ENCODE measurements at places on chromosomes 6 and 20.

GRCh38 chr6:166176106-166176505, 8.5 kb upstream of the TBXT start:
- DNase-seq, result no peak

DNA sequence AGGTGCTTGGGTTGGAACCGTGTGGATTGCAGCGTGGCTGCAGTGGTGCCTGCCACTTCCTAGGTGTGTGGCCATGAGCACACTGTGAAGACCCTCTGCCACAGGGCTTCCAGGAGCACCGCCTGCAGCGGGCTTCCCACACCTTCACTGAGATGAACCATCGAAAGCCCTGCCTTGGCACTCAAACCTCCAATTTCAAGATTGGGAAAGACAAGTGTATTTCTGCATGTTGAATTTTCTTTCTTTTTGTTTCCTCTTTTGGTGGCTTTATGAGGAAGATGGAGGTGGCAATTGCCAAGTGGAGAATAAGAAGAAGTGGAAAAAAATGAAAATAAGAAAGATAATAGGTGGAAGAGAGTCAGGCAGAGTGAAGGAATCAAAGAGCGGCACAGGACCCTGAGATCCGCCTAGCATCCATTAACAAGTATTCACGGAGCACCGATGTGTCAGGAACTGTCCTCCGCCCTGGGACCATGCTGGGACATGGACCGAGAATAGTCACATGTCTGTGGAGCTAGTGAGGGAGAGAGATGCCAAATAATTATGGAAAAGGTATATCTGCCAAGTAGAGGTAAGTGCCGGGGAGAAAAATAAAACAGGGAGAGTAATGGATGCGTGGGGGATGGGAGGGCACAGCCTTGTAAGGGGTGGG, 159.9 kb downstream of the BCAS1 start:
- DNase-seq, result no peak

DNA sequence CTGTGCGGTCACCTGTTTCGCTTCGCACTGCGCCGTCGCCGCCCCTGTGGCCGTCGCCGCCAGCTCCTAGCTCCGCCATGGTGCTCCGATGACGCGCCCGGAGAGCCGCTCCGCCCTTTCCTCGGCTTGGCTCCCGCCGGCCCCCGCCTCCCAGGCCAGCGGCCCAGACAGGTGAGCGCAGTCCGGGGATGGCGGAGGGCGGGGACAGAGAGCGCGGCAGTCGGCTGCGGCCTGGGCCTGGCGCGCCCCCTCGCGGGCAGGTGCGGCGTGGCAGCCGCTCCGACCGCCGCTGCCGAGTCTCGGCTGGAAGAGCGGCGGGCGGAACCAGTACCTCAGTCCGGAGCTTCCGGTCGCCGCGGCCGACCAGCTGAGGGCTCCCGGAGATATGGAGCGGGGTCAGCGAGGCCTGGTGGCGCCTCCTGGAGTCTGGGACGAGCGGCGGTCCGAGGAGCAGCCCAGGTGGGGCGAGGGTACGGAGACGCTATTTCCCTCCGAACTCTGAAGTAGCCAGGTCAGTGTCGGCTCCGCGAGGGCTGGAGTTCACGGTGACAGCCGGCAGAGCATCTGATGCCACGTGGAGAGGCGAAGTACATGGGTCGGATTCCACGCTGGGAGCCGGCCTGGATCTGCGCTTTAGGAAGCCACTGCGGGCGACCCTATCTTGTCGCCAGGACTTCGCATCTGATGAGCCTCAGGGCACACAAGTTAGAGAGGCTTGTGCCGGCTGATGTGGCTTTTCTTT, at the start of gene MAP7:
TSS of gene MAP7 (minus strand) at position 93 of the 742 bp plus-strand sequence. CDS start at position 79, 14 bp downstream.
- peak; percentile 82 for DNase-seq

DNA sequence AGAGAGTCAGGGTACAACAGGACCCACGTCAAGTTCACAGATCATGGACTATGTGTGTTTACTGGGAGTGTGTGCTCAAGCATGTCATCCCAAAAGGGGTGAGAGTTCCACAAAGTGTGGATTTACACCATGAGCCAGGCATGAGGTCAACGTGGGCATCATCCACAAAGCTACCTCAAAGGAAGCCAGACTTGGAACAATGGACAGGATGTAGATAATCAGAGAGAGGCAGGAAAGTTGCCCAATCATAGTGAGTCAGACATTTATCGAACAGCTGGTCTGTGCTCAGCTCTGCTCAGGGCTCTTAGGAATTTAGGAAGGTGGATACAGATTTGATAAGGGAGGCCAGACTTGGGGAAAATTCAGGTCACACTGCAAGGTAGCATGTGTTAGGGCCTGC, 317.2 kb upstream of the CDYL start:
- DNase-seq, result no peak

DNA sequence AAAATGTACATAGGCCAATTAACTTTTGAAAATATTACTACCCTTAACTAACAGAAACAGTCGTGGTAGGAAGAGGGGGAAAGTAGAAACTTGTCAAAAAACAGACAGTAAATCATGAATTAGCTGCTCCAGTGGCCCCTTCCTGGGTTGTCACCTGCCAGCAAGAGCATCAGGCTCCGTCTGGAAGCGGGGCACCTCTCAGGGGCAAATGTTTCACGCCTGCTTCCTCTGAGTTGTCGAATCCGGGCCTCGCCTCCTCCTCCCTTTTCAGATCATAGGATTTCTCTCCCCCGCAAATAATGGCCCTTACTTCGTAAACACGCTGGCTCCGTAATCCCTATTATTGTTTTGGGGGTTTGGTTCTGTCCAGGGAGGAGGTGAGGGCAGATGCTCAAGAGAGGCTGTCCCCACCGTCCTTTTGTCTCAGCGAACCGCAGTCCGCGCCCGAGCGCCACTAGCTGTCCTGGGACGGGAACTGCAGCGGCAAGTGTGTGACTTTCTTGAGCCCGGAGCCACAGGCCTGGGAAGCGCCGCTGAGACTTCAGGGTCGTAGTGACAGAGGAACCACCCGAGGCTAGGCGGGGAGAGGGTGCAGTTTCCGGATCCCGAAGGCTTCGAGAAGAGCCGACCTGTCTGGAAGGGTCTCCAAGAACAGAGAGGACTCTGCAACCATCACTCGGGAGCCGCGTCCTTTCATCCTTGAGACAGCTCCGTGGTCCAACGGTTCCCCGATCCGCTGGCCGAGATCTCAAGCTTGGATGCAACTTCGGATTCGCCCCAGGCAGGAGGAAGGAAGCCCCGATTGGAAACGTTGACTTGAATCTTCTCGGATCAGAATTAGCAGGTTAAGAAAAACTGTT, 214.5 kb upstream of the ZNF184 start:
- peak; percentile 60 for DNase-seq

- DNase-seq, result no peak
These were observed 108.9 kb upstream of the EMILIN3 start for GRCh38 chr20:41475503-41475902.

DNA sequence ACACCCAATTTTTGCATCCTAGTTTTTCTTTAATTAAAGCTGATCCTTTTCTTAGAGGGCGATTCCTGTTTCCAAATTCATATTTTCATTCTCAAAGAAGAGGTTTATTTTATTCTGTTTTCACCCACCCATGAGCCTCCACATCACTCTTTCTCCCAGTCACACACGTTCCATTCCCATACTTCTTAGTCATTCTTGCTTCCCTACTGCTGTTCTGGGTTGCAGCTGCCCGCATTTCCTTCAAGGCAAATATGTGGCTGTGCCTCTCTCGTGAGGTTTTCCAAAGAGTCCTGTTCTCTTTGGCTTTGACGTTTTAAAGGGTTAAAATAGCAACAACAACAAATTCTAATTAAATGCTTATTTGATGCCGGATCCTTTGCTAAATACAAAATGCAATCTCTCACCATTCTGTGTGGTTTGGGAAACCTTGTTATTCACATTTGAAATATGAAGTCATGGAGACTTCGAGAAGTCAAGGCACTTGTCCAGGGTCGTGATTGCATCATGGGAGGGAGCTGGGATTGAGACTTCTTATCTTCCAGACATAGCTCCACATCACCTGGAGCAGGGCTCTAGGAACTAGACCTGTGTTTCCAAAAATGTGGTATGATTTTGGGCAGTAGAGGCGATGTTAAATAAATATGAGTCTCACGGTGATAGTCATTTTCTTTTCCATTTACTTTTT, 126.6 kb downstream of the DOK5 start:
- DNase-seq, result no peak

- no peak for DNase-seq
These were observed 73.0 kb upstream of the KCNG1 start for GRCh38 chr20:51095633-51096521.

DNA sequence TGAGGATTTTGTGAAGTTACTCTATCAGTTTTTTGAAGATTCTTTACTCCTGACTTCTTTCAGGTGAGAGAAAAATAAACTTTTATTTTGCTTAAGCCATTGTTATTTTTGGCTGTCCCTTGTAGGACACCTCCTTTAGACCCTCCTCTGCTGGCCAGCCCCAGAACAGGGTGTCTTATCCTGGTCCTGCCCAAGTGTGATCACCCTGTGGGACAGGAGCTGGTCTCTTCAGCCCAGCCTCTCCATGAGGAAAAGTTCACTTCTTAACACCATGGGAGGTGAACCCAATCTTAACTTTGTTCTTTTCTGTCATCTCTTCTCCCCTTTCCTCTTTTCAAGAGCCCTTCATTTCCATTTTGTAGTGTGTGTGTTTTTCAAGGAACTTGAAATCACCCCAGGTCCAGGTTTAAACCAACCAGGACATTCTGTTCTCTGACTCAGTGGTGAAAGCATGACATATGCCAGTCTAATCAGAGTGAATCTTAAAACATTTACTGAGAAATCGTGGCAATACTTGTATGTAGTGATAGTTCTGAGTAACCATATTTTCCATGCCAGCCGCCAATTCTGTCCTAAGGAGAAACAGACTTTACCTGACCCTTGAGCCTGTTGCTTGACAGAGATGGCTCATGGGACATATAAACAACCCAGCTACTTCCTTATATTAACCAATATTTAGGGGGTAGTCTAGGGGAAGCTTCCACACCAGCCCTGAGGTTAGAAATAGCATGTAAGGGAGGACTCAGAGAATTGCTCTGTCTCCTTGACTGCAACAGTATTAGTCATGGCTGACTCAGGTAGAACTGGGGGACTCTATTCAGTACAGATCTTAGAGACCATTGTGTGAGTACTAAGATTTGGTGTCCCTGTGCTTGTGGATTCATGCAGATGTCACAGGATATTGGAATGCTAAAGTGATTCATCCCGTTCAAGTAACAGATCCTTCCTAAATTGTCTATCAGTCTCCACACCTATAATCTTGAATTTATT, 48.8 kb downstream of the FLRT3 start:
- no peak for DNase-seq

DNA sequence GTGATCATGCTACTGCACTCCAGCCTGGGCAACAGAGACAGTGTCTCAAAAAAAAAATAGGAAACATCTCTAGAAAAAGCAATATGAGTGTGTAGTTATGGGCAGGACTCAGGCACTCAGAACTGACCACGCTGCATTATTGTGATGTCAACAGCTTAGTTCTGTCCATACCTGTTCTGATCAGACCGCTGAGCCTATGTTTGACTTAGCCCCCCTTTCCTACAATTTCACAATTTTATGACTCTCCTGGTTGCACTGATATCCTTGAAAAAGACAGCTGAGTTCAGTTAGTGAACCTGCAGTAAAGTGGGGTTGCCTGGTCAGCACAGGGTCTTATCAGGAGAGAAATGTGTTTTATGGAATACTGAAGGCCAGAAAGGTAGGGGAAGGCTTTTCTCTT, 37.8 kb upstream of the PRDM1 start:
- DNase-seq, result no peak

GRCh38 chr6:160510199-160510598, 153.9 kb downstream of the LPA start:
- no peak for DNase-seq

DNA sequence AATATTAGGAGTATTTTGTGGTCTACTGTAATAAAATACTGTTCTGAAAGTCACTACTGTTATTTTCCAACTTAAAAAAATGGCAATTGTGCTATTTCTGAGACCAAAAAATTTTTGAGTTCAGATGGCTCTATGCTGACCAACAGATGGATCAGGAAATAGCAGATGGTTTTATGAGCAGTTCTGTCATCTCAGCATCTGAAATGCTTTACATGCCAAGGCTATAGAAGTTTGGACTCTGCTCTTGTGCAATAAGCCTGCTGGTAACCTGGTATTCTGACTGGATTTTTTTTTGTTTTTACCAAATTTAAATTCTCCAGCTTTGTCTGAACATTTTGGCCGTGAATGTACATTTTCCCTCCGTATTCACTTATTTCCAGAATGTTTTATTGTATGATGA, 1127.5 kb downstream of the GRIK2 start:
- DNase-seq, result no peak

GRCh38 chr20:3804254-3804751, 8.2 kb downstream of the CDC25B start:
- no peak for DNase-seq

DNA sequence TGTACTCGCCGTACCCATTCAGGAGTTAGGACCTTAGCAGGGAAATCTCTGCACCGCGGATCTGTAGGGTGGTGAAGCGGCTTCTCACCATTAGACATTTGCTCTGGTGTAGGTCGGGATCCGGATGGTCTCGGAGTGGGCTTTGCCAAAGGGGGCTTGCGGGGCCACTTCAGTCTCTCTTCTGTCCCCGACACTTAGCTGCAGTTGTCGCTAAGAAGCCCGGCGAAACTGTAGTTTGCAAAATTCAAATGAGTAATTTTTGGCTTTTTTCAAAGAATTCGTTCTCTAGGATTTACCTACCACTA, 433 bp downstream of the QRSL1 start:
- no peak for DNase-seq

Data from frontal cortex (tissue), 4 donors.